Brain (organoid and tissue), 16 donors: ENCODE measurements at places on chromosomes 5 and 9. TPM values are rescaled to one million over a fixed set of nuclear protein-coding genes. Genes with fewer than 3 reads are reported as not detected.

DNA sequence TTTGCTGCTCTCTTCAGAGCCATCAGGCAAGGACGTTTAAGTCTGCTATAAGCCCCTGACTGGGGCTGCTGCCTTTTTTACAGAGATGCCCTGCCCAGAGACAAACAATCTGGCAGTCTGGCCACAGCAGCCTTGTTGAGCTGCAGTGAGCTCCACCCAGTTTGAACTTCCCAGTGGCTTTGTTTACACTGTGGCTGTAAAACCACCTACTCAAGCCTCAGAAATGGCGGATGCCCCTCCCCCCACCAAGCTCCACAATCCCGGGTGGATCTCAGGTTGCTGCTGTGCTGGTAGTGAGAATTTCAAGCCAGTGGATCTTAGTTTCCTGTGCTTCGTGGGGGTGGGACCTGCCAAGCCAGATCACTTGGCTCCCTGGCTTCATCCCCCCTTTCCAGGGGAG, 59.7 kb upstream of the SNCAIP start:
- no peak for DNase-seq

GRCh38 chr5:181248277-181248676, 4.6 kb upstream of the RACK1 start:
- no peak for DNase-seq

The RASGRF2 gene
- polyA plus RNA-seq: 5.7 TPM

GRCh38 chr5:135010502-135011354, 23.3 kb downstream of the PITX1 start:
- DNase-seq: no peak

- no peak for DNase-seq
Observed at GRCh38 chr9:16794871-16795639, 75.4 kb downstream of the BNC2 start.

The MYOT gene
- polyA plus RNA-seq: 2.0 TPM

DNA sequence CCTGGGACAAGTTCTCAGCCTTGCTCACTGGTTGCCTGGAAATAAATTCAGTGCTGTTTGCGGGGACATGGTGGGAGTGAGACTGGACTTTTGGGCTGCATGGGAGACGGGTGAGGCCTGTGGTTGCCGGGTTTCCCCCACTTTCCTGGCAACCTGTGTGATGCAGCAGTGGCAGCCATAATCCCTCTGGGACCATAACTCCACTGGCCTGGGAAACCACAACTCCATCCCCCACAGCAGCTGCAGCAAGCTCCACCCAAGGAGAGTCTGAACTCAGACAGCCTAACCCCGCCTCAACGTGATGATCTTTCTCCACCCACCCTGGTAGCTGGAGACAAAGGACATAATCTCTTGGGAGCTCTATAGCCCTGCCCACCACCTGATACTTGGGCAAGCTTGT, 349.9 kb downstream of the PIK3R1 start:
- no peak for DNase-seq

The GLRA1 gene
- polyA plus RNA-seq: not detected

The FBXW5 gene
- 95.0 TPM for polyA plus RNA-seq

GRCh38 chr5:138668451-138669380, 84.5 kb upstream of the CTNNA1 start:
- no peak for DNase-seq

GRCh38 chr5:37816883-37817282, 23.0 kb downstream of the GDNF start:
- peak; percentile 70 for DNase-seq

DNA sequence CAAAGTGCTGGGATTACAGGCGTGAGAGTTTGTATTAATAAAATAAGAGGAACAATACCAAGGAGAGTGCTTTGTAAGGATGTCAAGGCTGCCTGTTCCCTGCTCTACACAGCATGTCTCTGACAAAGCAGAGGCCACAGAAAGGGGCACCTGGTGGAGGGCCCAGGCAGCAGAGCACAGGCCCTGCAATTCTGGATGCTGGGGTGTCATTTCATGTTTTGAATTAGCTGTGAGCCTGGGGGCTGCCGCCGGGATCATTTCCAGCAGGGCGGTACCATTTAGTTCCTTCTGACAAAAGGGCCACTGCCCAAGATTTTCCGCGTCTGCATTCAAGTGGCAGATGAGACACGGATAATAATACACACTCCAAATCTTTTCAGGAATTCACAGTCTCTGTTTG, 396.9 kb downstream of the GADD45G start:
- peak; percentile 45 for DNase-seq

The STPG3 gene
- polyA plus RNA-seq: not detected

The TAS2R1 gene
- polyA plus RNA-seq: not detected

DNA sequence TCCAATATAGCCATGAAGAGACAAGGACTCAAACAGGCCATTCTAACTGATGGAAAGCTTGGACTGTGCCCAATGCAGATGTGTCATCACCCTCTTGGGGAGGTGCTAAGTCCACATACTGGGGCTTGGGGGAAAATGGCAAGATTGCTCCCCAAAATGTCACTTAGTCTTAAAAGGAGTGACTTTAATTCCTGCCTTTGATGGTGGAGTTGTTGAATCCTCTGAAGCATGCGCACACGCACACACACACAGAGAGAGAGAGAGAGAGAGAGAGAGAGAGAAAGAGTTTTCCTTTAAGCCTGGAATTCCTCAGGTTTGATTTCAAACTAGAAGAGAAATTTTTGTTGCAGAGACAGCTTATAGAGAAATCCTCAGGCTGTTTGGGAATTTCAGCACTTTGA, 161.9 kb upstream of the GAS1 start:
- DNase-seq: no peak

DNA sequence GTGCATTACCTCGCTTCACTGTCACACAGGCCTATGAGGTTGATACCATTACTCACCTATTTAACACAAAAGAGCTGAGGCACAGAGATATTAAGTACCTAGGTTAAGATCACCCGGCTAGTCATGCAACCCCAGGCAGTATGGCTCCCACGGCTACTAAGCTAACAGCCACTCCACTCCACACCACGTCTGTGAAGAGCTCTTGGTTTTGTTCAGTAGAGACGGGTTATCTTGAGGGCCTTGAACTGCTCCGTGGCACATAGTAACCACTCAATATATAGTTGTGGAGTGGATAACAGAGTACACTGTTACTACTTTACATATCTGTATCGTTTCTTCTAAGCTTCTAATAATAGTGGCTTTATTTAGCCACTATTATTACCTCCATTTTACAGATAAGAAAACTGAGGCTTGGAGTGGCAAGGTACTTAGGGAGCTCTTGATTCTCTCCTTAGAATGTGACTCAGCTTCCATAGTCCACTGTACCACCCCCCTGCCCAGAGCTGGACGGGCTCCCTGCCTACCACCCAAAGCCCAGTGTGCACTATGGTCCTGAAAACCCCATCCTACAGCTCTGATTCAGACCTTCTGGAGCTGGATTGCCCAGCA, 1.0 kb upstream of the CORO2A start:
- DNase-seq: no peak

The IFNK gene
- not detected for polyA plus RNA-seq

- no peak for DNase-seq
Observed at GRCh38 chr5:149166591-149167100, 25.4 kb downstream of the ABLIM3 start.

The SURF2 gene
- polyA plus RNA-seq: 75.0 TPM

The TSSK1B gene
- not detected for polyA plus RNA-seq
